ENCODE measurements at places on chromosomes 3 and 15.

DNA sequence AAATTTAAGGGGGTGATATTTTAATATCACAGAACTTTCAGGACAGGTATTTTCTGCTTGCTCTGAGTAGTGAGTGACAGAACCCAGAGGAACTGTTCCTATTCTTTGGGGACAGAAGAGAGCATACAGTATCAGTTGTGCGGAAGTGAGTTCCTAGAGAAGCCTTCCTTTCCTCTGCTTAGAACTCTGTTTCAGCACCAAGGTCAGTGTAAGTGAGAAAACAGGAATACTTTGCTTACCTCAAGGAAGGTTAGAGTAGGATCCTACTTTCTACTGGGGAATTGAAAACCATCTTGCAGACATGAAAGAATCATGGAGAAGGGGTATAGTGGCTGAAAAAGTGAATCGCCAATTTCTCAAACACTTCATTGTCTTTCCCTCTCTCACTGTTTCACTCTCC, 542.4 kb downstream of the SQOR start:
- DNase-seq: no peak

- DNase-seq: no peak
Measured at GRCh38 chr3:131555456-131555855, 52.7 kb upstream of the MRPL3 start.

DNA sequence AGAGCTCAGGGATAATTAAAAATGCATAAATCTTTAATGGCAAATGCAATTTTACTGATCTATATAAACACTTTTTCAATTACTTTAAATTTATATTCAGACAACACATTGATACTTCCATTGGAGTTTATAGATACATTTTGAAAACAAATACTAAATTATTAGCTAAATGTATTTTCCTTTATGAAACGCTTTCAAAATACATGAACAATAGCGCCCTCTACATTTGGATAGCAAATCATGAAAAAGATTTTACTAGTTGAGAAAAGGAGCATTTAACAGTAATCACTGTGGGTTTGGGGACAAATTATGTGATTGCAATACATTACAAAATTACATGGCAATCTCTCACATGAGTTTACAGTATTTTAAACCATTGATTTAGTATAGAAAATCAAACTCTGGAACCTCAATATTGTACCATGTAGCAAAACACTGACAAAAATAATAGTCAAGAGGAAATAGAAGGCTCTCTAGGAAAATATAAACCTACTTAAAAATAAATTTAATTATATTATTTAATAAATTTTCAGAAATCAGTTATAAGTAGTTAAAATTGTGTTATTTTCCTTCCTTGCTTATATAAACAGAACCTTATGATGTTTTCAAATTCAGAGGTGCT, 207.9 kb downstream of the ZIC1 start:
- DNase-seq: no peak

DNA sequence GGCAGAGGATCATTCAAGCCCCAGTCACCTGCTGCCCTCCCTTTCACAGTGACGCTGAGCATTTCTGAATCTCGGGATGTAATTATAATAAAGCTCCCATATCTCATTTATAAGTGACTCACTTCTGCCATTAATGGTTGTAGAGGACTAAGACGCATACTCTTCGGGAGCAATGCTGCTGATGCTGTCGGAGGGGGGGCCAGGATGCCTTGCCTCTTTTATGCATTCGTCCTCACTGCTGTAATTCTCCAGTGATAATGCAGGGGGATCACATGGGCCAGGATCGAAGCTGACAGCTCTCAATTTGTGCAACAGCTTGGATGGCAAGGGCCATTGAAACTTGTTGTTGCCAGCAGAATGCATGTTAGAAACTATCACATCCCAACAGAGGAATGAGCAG, 3.1 kb downstream of the HRH1 start:
- no peak for DNase-seq

DNA sequence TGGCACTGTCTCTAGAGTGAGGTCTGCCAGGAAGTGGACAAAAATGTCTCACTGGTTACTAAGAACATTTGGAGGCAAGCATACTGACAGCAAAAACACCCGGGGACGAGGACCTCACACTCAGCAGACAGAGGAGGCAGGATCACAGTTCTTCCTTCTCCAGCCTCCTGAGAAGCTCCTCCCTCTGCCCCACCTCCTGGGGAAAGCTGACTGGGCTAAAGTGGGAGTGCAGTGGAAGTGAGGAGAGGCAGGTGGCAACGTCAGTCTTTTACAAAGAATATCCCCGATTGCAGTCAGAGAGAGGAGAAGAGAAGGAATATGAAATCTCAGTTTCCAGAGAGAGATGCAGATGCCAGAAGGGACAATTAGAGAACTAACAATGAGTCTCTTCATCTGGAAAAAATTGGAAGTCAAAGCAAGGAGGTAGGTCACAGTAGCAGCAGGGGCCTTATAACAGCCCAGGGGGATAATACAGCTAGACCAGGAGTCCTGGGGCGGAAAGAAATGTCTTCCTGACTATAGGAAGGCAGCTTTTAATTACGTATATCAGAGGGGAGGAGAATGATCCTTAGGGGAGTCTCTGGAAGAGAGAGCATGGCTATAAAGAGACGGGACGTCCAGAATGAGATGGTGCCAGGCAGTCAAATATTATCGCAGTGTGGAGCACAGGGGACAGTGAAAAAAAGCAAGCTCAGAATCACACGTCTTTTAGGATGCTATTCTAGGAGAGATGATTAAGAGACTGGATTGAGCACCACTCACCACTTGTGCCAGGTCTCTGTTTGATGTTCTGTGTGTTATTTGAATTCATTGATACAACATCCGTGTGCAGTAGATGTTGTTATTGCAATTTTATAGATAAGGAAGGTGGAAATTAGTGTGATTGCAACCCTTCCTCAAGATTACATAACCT, 47.2 kb downstream of the LEO1 start:
- peak; percentile 43 for DNase-seq

- DNase-seq: no peak
Measured at GRCh38 chr3:63654931-63655330, 2.5 kb downstream of the SNTN start.

GRCh38 chr3:8629151-8630021, 15.2 kb downstream of the SSUH2 start:
- DNase-seq: no peak

DNA sequence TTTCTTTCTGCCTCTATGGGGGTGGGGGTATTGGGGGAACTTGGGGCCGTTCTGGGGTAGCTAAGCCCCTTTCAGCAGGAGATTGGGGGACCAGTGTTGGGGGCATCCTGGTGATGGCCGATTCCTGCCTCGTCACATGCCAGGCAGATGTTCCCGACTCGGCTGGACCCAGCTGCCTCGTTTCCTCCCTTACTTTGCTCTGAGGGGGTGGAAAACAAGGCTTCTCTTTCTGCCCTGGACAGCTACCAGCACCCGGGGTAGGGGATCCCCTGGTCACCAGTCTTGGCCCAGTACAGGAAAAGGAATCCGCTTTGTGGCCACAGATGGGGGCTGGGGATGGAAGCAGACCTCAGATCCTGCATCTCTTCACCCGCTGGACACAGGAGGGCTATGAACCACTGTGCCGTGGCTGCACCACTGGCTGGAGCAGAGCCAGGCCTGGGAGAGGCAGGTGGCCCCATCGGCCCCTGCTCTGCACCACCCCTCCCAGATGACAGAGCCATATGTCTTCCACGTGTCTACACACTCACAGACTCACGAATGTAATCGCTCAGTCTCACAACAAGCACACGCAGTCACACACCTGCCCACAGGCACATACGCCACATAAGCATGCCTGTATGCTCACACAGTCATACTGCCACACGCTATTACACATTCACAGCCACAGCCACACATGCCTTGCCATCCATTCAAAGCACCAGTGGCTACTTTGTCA, 12.4 kb downstream of the SNX33 start:
- DNase-seq: no peak

DNA sequence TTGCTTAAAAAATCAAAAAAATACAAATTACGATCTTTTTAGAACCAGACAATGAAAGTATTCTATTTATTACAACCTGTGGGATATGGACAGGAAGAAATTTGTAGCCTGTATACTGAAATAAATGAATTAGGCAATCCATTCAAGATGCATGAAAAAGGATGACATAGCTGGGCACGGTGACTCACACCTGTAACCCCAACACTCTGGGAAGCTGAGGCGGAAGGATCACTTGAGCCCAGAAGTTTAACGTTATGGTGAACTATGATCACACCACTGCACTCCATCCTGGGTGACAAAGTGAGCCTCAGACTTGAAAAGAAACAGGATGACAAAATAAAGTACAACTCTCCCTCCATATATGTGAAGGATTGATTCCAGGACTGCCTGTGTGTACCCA, 74.1 kb downstream of the MSL2 start:
- no peak for DNase-seq

DNA sequence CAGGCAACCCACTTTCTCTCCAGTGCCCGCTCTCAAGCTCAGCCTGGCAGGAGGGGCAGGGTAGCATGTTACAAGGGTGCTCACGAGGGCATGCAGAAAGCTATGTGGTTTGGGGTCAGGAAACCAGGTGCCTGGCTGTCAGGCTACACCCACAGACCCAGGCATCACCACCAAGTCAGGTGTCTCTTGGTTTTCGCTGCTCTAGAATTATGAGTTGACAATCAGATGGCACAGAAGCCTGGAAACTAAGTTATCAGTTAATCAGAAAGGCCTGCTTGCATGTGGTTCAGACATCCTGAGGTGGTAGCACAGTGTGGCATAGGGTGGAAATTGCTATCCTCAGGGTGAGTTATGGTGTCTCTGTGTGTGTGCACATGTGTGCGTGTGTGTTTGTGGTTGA, 16.2 kb upstream of the CCR9 start:
- no peak for DNase-seq

DNA sequence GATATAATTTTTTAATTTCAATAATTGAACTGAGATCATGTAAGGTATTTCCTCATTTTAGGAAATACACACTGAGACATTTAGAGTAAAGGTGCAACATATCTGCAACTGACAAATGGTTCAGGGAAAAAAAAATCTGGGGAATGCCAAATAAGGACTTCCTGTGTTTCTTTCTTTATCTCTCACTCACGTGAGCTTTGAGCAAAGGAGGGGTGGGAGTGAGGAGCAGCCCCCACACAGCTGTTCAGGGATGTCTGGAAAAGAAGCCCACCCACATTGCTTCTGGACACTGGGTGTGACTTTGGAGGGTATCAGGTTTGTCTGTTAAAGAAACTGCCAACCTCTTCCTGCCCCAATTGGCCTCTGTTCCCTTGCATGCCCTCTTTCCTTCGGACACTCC, 5.6 kb upstream of the TP63 start:
- DNase-seq: no peak

DNA sequence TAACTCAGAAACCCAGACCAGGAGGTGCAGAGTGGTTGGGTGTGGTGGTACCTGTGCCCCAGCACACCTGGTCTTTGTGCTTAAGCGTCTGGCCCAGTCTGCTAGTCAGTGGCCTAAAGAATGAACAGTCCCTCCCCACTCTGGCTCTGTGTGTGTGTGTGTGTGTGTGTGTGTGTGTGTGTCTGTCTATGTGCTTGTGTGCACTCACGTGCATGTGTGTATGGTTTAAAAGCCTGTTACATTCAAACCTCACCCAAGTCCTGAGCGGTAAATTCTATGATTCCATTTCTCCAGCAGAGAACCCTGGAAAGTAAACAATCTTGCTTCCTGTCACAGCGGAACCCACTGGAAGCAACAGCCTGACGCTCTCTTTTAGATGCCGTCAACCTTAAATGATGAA, 34.2 kb downstream of the EDEM1 start:
- no peak for DNase-seq

DNA sequence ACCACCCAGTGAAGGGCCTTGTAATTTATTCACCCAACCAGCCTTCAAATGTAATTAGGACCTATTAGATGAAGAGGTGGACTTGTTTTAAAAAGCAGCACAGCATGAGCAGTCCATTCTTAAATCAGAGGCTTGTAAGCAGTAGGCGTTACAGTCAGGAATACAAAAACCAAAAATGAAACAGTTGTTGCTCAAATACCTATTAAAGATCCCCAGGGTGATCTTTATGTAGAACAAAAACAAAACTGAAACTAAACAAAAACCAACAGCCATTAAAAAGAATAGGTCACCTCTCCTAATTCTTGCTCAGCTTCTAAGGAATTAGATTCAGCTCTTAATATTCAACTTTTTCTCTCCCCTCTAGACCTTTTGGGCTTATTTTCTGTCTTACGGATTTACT, 104.9 kb upstream of the ST8SIA2 start:
- no peak for DNase-seq

- DNase-seq: no peak
Measured at GRCh38 chr15:41304149-41304770, 28.1 kb downstream of the OIP5 start.

GRCh38 chr3:6622712-6623111, 238.2 kb upstream of the GRM7 start:
- no peak for DNase-seq
